ENCODE measurements at places on chromosomes 12 and 14.

DNA sequence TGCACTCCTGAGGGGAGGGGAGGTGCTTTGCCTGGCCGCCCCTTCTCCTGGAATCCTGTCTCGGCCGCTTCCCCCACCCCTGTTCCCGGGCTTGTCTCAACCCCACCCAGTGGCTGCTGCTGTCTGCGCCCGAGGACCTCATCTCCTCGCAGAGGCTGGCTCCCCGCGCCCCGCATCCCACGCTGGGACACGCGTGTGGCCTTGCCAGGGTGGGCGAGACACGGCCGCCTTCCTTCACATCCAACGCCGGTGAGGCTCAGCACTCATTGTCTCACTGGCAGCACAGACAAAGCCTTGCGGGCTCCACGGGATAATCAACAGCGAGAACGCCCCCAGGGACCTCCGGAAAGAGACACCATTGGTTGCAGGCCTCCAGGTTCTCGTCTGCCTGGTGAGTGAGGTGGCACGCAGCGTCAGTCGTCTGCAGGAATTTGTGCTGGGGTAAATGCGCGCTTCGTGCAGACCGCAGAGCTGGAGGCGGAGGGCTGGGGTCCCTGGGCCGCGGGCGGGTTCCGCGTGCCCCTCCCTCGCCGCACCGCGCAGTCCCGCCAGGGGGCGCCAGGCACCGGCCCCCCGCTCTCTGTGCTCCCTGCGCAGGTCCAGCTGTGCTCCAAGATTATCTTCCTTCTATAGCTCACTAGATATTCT is 26.8 kb downstream of the CCDC177 start:
- DNase-seq: peak; percentile 26

GRCh38 chr12:50302686-50303085 is 19.4 kb upstream of the LIMA1 start:
- DNase-seq: no peak

GRCh38 chr12:1934068-1934467 is 15.6 kb upstream of the CACNA2D4 start:
- DNase-seq: no peak

- DNase-seq: no peak
Observed at GRCh38 chr14:98347686-98348085, 924.3 kb downstream of the BCL11B start.

GRCh38 chr12:18721452-18721851 is 16.4 kb downstream of the PLCZ1 start:
- DNase-seq: no peak

GRCh38 chr14:60807971-60808370 is 73.4 kb downstream of the MNAT1 start:
- DNase-seq: no peak

GRCh38 chr14:63523735-63524426 is 19.3 kb downstream of the PPP2R5E start:
- no peak for DNase-seq

GRCh38 chr14:89576960-89577359 is 159.9 kb upstream of the FOXN3 start:
- no peak for DNase-seq

- no peak for DNase-seq
Observed at GRCh38 chr12:101021442-101021841, 188.6 kb downstream of the SLC5A8 start.

DNA sequence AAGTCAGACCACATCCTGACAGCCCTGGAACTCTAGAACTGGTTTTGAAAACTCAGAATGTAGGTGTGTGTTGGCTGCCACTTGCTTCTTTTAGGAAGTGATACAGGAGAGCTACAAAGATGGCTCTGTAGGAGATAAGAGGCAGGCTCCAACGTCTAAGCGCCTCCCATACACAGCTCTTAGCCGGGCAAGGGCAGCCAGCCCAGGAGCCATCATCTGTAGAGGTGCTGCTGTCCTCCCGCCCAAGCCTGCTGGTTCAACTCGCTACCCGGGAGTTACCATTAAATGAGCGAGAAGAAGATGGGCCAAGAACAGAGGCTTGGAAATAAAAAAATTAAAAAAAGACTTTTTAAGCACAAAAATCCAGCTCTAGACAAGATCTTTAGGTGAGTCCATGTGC is 61.2 kb upstream of the DIO3 start:
- no peak for DNase-seq

- DNase-seq: peak; percentile 79
Observed at GRCh38 chr14:91317381-91318308, 73.1 kb upstream of the GPR68 start.

- no peak for DNase-seq
Observed at GRCh38 chr14:81231540-81231939, 10.8 kb upstream of the GTF2A1 start.

DNA sequence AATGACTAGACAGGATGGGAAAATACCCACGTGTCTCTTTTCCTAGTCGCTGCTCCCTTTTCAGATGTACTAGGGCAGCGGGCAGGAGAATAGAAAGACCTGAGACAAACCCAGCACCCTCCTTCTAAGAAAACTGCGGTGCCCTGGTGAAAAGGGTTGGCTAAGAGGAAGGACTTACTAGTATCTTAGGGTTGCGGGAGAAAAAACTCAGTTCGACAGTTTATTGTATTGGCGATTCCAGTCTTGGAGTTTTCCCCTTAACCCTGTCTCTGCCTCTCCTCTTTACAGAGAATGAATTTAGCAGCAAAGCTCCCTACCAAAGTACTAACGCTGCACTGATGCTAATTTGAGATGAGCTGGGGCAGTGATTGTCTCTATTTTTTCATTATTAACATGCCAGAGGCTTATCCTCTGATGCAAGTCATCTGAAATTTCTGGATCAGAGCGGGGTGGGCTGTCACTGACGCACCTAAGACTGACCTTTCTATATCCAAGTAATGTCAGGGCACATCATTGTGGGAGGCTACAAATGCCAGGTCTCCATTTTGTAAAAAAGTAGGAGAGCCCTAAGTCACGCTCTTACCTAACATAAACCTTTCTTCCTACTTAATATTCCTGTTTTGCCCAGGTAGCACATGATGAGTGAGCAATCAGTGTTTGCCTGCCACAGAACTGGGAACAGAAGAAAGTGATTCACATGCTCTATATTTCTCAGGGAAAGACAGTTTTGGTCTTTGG is 916 bp upstream of the PAWR start:
- no peak for DNase-seq

DNA sequence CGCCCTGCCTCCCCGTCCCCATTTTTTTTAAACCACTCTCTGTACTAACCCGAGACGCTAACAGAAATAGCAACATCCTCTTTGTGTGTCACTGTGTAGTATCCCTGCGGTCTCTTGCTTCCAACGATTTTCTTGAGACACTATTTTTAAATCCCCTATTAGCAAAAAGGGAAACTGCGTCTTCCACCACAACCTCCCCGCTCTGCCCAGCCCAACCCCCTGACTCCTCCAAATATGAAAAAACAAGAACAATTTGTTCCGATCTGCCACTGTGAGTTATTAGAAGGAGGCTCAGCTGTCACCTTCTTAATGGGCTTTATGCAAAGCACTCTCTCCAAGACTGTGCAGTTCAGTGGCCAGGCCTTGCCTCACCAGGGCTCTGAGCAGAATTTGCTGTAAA is 76.3 kb downstream of the MAP1LC3B2 start:
- no peak for DNase-seq

GRCh38 chr12:89879766-89880165 is 171.1 kb upstream of the ATP2B1 start:
- no peak for DNase-seq

DNA sequence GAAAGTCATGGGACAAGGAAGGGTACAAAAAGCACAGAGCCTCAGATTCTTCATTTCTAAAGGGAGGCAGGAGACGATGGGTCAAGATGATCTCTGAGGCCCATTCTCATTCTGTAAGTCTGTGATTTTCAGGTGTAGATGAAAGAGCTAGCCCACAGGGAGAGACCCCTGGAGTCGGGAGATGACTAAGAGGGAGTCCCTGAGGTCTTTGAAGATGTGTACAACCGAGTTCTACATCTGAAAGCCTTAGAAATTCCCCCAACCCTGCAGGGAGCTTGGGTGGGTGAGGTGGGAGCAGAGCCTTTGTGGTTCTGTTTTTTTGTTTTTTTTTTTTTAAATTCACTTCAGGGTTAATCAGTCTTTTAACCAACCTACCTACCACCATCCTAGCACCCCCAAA is 3.1 kb downstream of the WNT10B start:
- DNase-seq: no peak

- no peak for DNase-seq
Observed at GRCh38 chr12:122042910-122043309, 21.2 kb downstream of the BCL7A start.

DNA sequence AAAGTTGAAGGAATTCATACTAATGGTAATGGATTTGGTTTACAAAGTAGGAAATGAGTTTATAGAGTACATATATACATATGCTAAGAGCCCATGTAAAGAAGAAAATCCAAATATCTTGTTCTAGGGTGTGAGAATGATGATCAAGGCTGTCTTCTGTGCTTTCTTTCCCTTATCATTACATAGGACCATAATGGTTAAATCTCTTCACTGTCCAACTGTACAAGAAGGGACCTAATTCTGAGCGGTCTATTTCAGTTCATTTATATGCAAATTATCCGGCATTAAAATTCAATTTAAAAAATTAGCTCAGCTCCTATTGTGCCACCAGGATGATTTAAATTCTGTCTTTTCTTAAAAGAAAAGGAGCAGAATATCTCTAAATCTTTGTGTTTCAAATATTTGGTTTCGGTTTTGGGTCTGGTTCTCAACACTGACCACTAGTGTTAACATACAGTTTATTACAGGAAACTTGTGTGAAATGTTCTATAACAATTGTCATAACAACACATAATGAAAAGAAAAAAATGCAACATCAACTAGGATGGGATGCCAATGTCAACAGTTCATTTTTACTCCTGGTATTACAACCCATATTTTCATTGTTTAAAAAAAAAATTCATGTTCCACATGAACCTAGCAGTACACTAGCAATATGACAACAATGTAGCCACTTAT is 16.8 kb downstream of the OR4K1 start:
- DNase-seq: no peak

DNA sequence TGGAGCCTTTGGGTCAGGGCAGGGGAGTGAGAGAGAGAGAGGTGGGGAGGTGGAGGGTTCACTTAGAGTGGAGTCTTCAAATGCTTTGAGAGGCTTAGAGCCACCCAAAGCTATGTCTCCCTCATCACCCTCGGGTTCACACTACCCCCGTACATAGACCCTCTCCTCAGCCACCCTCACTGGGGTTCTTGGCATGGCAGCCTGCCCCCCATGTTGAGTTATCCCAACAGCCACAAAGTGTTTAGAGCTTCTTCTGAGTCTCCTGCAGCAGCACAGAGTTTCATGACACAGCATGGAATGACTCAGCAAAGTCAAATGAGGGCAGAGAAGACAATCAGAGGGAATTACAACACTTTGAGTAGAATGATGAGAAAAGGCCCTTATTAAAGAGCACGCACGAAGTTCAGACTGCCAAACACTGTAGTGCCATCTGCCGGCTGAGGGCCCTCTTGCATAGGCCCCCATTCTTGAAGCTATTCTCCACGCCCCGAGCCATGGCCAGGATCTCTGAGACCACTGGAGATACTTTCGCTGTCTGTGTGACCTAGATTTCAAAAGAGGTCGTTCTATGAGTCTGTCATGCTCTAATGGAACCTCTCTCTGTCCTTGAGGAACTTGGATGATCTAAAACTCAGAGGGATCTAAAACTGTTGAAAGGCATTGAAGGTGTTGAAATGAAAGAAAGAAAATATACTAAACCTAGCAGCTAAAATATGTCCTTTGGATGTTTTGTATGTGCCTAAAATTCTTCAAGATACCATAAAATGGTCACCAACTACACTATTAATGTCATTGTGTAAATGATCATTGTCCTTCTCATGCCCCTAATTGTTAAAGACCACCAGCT is 221.9 kb downstream of the PELI2 start:
- peak; percentile 63 for DNase-seq
